Heart left ventricle (tissue), 16 donors: ENCODE measurements at places on chromosomes 5 and 9. TPM values are rescaled to one million over a fixed set of nuclear protein-coding genes. Genes with fewer than 3 reads are reported as not detected.

Gene COL23A1
- 18.8 TPM for total RNA-seq

Gene HTR1A
- not detected for total RNA-seq

Gene WDR38
- total RNA-seq = not detected

Gene PCDHB7
- total RNA-seq = 0.91 TPM

Gene PDE8B
- total RNA-seq = 5.2 TPM

Gene ANXA6
- total RNA-seq = 225 TPM

Gene C9
- not detected for total RNA-seq

Gene GRXCR2
- total RNA-seq = 0.28 TPM

Gene CNOT6
- 17.0 TPM for total RNA-seq

Gene PCDHB13
- 3.4 TPM for total RNA-seq

Gene GFI1B
- not detected for total RNA-seq

Gene DBH
- not detected for total RNA-seq

Gene ZNF879
- total RNA-seq = 4.5 TPM

Gene IFNK
- not detected for total RNA-seq

Gene CCDC183
- total RNA-seq = 0.99 TPM

Gene RFESD
- 3.7 TPM for total RNA-seq

Gene LRRC70
- total RNA-seq = 2.3 TPM

Gene UBTD2
- 9.4 TPM for total RNA-seq

Gene CCIN
- 0.20 TPM for total RNA-seq

Gene SAXO1
- total RNA-seq = 0.11 TPM

Gene PCDHA6
- total RNA-seq = 0.34 TPM

Gene POU4F3
- not detected for total RNA-seq

Gene HK3
- 2.3 TPM for total RNA-seq

Gene GRIA1
- total RNA-seq = not detected

Gene KLF4
- 39.9 TPM for total RNA-seq

Gene MYOZ3
- total RNA-seq = 4.6 TPM

Gene GHR
- total RNA-seq = 9.1 TPM

Gene CERT1
- total RNA-seq = 36.2 TPM

Gene SLC26A2
- total RNA-seq = 4.2 TPM

Gene TNFSF8
- 0.95 TPM for total RNA-seq

Gene HAND1
- total RNA-seq = 28.2 TPM

Gene AGGF1
- 15.8 TPM for total RNA-seq

Gene IFNA2
- total RNA-seq = not detected

Gene SHISAL2B
- total RNA-seq = not detected

Gene PPP3R2
- total RNA-seq = not detected

Gene IL5
- total RNA-seq = not detected

Gene SPACA9
- 6.9 TPM for total RNA-seq

Gene COL5A1
- 15.4 TPM for total RNA-seq

Gene C9orf50
- not detected for total RNA-seq

Gene DPYSL3
- 14.7 TPM for total RNA-seq

Gene CCNI2
- total RNA-seq = not detected

Gene COL27A1
- 3.2 TPM for total RNA-seq

Gene IQGAP2
- 5.6 TPM for total RNA-seq

Gene KIAA0825
- 2.7 TPM for total RNA-seq

Gene CENPH
- total RNA-seq = 2.6 TPM

Gene EIF4E1B
- total RNA-seq = not detected

Gene EFCAB9
- total RNA-seq = not detected

Gene LCN15
- total RNA-seq = 2.8 TPM
